ENCODE measurements at places on chromosomes 5 and 9.
A peak's percentile ranks its signal among the peaks of the same experiment; 100 is the strongest.

DNA sequence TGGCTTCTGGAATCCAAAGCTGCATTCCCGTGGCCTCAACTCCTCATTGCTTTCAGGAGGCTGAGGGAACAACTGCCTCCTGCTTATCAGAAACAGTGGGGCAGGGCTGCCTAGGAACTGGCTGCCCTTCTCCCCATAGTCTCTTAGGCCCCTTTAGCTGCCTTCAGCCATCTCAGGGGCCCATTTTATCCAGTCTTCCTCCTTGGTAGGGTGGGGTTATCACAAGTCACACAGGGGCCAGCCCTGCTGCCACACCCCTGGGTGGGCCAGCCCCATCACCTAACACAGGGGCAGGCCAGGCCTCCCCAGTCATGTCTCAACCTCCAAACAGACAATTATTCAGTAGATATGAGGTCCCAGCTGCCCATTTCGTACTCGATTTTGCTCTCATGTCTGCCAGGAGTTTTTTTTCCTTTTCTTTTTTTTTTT, 3.9 kb downstream of the ALAD start:
- no peak for DNase-seq

GRCh38 chr5:128099944-128100343, 16.4 kb downstream of the SLC12A2 start:
- no peak for DNase-seq

DNA sequence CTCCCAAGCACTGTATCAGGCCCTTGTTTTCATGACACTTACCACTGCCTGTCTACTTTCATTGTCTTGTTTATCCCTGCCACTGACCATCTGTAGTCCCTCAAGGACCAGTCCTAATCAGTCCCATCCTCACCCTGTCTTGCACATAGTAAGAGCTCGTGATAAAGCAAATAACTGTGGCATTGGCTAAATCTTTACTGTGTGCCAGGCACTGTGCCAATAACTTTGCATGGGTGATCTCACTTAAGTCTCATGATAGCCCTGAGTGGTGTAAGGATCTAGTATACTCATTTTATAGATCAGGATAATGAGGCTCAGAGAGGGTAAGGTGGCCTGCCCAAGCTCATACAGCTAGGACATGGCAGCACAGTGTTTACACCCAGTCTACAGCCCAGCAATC, 5.6 kb downstream of the CDX1 start:
- DNase-seq: no peak

- no peak for DNase-seq
These were observed 305.9 kb downstream of the CYLC2 start for GRCh38 chr9:103301051-103301450.

DNA sequence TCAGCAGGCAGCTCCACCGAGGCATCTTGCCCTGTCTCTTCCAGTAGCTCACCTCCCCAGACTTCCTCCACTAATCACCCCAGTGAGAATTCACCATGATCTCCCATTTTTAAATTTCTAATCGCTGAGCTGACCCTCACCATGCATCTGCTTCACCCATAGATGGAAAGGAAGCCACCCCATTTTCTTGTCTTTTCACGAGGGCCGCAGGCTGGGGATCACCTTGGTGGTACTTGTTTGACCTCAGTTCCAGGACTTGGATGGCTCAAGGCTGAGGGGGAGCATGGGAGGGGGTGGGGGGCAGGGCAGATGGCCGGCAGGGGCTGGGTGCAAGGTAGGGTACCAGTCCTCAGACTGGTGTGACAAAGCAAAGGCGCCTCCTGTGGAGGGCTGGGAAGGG, 3.6 kb downstream of the PROP1 start:
- no peak for DNase-seq

- DNase-seq: no peak
These were observed 393.5 kb downstream of the DMAC1 start for GRCh38 chr9:7405924-7406604.

DNA sequence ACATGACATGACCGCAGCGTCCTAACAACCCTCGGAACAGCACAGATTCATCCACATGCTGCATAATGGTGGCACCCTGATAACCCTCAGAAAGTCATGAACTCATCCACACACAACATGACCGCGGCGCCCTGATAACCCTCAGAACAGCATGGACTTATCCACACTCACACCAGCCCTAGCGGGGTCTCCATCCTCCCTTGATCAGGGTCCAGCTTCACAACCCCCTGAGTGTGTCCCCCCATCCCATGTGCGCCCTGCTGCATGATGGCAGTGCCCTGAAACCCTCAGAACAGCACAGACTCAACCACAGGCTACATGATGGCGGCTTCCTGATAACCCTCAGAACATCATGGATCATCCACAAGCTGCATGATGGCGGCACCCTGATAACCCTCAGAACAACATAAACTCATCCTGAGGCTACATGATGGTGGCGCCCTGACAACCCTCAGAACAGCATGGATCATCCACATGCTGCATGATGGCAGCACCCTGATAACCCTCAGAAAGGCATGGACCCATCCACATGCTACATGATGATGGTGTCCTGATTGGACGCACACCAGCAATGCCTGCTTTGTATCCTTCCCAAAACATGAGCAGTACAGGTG, 28.3 kb downstream of the SLC6A3 start:
- no peak for DNase-seq

GRCh38 chr5:78972654-78973428, 12.3 kb downstream of the ARSB start:
- no peak for DNase-seq

DNA sequence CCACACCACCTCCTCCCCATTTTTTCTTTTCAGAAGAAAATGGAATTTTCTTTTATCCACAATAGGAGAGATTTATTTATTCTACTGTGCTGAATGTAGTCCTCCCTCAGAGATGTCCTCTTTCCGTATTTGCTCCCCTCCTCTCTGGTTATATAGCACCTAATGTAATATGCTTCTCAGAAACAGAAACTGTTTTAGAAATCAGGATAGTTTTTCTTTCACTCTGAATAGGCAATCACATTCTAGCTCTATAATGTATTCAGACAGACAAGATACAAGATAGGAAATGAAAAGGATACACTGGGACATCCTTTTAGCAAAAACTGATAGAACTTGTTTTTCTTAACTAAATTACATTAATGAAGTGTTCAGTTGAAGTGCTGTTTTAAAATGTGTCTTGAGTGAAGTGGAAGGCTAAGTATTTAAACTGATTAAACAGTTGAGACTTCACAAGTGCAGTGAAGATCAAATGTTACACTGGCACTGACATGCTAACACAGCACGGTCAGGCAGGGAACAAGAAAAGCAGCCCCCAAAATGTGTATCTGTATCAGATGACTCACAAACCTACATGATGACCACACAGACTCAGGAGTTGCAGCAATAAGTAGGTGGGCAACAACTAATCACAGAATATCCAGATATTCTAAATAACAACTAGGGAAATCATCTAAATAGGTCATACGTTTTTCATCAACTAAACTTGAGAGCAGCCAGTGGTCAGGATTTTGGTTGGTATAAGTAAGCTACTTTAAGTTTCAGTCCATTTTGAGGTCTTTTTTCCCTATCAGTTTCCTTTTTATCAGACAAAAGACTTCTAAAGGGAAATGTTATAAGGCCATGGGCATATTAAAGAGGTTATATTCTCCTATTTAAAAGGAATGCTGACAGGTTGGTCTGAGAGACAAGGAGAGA, 260.4 kb downstream of the MLLT3 start:
- no peak for DNase-seq

DNA sequence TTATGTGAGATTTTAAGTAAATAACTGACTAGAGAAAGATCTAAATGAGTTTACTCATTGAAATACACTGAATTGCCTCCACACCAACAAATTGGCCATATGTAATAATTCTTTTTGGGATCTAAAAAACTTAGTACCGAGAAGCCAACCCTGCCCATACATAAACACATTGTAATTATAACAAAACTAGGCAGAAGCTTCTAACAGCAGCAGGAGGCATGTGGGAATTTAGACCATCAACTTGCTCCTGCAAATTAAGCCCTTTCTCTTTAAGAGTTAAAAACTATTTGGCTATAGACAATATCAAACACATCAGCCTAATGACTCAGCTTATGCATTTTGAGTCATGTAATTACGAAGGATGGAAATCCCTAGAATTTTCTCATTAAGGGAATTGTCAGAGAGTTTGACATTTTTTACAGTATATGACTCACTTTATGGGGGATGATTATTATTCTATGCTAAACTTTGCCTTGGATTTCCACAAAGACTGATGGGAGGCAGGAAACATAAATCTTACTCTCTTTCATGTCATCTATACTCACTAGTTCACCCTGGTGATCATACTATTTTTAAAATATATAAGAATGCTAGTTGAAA, 1.0 kb downstream of the IL7R start:
- peak; percentile 96 for DNase-seq

DNA sequence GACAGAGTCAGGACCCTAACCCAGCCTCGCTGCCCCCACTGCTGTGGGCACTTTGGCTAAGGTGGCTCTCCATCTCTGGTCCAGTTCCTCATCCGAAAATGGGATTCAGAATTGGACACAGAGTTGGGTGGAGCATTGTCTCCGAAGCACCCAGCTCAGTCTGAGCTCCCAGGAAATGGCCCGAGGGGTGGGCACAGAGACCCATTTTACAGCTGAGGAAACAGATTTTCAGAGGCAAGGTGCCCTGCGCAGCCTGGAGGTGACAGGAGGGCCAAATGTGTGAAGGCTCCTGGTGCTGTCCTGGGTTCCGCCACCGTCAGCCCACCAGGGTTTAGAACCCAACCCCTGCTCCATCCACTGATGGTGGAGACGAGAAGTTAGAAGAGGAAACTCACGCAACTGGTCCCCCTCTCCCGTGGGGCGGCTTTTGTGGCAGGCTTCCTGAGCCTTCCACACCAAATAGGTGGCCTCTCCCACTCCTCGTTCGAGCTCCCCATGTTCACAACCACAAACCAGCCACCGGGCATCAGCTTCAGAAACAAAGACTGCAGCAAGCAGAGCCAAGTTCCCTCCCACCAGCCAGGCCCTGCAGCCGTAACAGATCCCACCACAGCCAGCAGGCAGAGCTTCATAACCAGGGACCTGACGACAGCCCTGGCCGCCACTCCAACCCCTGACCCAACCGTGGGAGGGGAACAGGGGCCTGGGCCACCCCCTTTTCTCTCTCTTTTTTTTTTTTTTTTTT, 90.9 kb upstream of the LMX1B start:
- DNase-seq: no peak

GRCh38 chr9:117678871-117679270, 25.3 kb upstream of the TLR4 start:
- no peak for DNase-seq

GRCh38 chr5:100496296-100496695, 38.9 kb upstream of the FAM174A start:
- DNase-seq: no peak

- no peak for DNase-seq
These were observed 477.4 kb upstream of the ADAMTS16 start for GRCh38 chr5:4662756-4663155.

DNA sequence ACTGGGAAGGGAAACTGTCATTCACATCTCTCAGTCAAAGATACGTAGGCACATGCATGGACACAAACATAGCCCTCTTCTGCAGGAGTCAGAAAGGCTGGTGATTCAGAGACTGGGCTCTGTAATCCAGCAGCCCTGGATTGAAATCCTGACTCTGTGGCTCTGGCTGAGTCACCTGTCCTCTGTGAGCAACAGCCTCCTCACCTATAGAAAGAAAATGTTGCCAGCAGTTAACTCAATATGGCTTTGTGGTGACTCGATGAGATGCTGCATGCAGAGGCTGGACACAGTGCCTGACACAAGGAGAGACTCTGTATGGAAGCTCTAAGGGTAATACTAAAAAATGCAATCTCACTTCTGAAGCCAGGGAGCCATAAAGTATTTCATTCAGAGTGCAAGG, 23.9 kb upstream of the CDKN2AIPNL start:
- DNase-seq: no peak

GRCh38 chr9:127654619-127655018, 42.5 kb downstream of the STXBP1 start:
- DNase-seq: no peak

DNA sequence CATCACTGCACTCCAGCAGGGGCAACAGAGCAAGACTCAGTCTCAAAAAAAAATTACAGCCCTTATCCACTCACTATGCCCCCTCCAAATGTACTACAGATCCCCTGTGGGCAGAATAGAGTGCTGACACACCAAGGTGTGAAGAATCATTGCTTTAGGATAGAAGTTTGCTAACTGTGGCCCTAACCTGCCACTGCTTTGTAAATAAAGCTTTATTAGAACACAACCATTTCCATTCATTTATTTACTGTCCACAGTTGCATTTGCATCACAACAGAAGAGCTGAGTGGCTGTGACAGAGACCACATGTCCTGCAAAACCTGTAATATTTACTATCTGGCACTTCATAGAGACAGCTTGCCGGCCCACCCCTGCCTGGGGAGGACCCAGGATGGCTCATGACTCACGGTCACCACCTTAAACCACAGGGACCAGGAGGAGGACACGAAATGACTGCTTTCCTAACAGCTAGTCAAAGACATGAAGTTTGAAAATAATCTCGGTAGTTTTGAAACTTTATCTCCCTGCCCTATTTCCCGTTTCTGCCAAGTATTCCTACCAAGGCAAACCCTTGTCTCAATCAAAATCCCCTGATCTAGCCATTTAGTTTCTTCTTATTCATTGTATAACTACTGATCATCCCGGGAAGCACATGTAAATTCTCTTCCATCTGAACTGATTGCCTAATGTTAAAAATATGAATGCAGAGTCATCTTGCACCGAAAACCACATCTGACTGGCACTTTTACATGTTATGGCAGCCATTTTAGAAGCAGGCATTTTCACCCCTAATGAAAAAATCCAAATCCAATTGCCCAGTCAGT, 206.1 kb downstream of the SLIT3 start:
- DNase-seq: peak; percentile 64

GRCh38 chr9:10235376-10235775, 377.4 kb downstream of the PTPRD start:
- no peak for DNase-seq

DNA sequence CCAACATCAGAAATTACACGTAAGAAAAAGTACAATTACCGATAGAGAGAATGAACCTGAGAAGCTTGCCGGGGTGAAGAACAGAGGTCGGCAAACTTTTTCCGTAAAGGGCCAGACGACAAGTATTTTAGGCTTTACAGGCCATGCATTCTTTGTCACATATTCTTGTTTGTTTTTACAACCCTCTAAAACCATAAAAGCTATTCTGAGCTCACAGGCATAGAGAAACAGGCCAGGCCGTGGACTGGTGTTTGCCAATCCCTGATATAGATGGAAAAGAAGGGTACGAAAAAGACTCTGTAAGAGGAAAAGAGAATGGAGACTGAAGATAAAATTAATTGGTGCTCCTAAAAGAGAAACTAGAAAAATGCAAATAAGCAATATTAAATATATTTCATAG, 15.4 kb downstream of the SFXN1 start:
- no peak for DNase-seq

DNA sequence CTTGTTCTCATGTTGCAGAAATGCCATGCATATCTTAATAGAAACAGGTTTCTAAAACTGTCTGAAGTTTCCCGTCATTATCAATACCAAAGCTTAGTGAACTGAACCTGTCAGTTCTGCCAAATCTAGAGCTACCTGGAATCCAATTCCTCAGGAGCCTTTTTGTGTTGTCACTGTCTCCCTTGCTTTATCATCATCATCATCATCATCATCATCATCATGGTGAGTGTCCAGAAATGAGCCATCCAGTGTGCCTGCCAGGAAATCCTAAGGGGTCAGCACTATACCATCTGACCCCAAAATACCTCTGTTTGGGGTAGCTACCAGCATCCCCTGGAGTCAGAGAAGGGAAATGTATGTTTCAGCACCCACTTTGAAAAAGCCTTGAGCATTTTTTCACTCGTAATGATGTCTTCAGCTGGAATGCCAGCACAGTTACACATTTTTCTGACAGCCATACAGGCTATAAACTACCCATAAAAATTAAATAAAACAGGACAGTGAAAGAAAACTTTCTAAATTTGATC, 150.3 kb downstream of the NR2F1-AS1 start:
- DNase-seq: no peak

- DNase-seq: peak; percentile 38
These were observed 1.7 kb upstream of the KLHL3 start for GRCh38 chr5:137737349-137738131.

Measured in HS-5 (cell line).